Coronary artery (tissue), 2 donors: ENCODE measurements at places on chromosomes 7 and 10.
A peak's percentile ranks its signal among the peaks of the same experiment; 100 is the strongest.

GRCh38 chr10:28201410-28202400 is 101.2 kb downstream of the MPP7 start:
- DNase-seq: no peak

GRCh38 chr10:29491918-29492317 is 142.9 kb downstream of the SVIL start:
- no peak for DNase-seq

DNA sequence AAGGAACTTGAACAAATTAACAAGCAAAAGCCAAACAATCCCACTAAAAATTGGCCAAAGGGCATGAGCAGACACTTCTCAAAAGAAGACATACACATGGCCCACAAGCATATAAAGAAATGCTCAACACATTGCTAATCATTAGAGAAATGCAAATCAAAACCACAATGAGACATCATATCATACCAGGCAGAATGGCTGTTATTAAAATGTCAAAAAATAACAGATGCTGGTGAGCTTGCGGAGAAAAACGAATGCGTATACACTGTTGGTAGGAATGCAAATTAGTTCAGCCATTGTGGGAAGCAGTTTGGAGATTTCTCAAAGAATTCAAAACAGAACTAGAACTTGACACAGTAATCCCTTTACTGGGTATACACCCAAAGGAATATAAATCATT is 311.7 kb upstream of the HPS1 start:
- DNase-seq: no peak

DNA sequence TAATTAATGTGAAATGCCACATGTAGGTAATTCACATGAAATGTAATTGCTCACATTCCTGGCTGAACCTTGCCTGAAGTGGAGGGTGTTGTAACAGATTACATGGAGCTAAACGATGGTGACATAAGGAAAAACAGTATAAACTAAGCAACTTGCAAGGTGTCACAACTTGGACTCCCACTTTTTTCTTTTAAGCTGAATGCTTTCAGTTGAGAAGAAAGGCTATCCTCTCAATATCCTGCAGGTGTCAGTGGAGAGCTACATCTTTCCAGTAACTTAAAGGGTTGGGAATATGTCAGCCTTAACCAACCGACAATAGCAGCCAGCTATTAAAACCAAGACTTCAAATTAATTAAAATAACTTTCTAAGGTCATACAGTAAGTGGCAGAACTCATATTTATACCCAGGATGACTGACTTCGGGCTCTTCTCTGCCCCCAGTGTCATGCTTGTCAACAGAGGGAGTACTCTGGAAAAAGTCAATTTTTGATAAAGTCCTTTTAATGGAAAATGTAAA is 33.7 kb downstream of the NRBF2 start:
- DNase-seq: no peak

DNA sequence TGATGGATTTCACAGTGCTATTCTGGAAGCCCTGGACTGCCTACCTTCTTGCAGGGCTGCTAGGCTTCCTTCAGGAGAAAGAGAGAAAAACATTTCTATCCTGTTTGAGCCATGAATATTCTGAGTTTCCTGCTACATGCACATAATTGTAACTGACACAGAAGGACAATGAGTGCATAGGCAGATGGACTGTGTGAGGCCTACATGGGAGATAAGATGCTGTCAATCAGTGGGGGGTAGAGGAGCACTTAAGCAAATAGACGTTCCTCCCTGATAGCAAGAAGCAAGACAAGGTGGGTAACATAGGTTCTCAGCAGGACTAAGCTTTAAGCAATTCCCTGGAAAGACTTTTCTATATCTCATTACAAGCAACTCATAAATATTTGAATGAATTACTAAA is 11.6 kb downstream of the ALDH18A1 start:
- no peak for DNase-seq

- no peak for DNase-seq
These were observed 18.1 kb downstream of the CAMK2G start for GRCh38 chr10:73856261-73856660.

- no peak for DNase-seq
These were observed 1.4 kb downstream of the CUBN start for GRCh38 chr10:17128261-17128660.

- DNase-seq: no peak
These were observed 165.2 kb upstream of the PPP1R3A start for GRCh38 chr7:114084002-114084471.

DNA sequence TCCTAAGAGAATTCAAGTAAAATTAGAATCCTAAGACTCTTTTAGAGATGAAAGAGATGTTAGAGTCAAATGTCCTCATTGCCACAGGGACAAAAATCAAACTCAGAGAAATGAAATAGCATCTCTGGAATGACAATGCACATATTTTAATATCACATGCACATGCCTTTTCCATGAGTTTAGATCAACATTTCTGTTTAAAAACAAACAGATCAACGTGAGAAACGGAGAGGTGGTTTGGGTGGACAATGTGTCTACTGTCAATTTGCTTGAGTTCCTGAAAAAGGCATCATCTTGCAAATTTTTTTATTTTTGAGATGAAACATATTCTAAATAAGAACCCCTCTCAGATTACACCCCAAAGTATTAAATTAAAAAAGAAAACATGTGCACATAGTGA is 130.0 kb downstream of the CHRM2 start:
- no peak for DNase-seq

- DNase-seq: no peak
These were observed 447.0 kb downstream of the GRID1 start for GRCh38 chr10:85919491-85920021.

GRCh38 chr7:24441314-24442027 is 131.8 kb upstream of the PALS2 start:
- no peak for DNase-seq

GRCh38 chr7:128946936-128947830 is 9.5 kb downstream of the IRF5 start:
- DNase-seq: no peak

- DNase-seq: no peak
These were observed 2.2 kb downstream of the IDE start for GRCh38 chr10:92571649-92572048.

DNA sequence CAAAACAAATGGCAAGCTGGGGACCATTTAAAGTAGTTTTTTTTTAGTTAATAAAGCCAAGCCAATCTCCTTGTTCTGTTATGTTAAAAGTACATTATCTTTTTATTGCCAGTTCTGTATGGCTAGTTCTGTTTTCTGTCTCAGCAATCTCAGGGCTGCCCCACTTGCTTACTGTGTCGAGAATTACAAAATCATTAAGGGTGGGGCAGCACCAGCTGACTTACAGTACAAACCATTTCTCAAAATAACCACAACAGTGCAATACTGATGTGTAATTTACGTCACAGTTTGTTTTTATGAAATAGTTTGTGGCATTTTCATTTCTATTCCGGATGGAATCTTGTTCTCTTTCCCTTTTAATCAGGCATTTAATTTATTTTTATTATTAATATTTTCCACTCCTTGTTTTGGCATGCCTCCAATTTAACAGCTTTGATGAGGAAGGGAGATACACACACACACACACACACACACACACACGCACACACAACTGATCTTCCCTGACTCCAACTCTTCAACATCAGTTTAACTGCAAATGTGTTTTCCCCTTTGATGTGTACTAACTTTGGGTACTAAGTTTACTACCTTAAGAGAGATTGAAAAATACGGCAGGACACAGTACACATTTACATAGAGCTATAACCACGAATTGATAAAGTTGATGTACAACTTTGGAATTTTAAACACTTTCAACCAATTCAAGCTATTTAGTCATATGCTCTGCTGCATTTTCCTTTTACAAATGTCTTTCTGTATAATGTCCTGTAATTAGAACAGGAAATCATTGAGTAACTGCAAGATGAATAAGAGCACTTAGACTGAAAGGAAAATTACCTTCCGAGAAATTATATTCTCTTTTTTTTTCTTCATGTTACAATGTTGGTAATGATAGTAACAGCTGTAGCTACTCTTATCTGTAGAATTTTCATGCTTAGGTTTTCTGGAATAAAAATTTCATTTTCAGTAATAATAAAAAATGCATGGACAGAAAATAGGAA is 91.5 kb downstream of the ARID5B start:
- peak; percentile 81 for DNase-seq

DNA sequence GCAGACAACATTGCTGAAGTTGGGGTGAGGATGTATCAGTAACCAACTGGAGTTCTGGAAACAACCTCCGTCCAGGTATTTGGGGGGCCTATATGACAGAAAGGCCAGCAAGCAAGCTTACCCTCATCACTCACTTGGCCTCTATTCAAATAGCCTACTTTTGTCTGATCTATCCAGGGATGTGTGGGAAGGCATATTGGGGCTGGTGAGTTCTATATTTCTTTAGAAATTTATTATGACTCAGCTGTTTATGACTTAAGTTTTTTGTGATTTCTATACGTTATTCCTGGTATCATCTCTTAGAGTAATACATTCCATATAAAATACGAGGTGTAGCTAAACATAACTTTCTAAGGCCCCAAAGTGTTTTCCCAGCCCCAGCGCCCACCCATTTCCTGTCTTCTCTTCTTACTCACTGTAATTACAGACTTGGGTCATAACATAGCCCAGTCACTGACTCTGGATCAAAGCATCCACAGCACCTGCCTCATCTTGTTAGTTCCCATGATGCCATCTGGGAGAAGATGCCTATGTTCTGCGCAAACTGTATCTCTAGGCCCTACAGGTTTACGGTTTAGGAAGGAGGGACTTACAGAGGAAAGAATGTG is 18.1 kb downstream of the GARS1 start:
- no peak for DNase-seq

- no peak for DNase-seq
These were observed 78.2 kb downstream of the MGMT start for GRCh38 chr10:129545261-129545660.

GRCh38 chr7:127682140-127682539 is 30.1 kb downstream of the SND1 start:
- DNase-seq: no peak

GRCh38 chr10:129030996-129031843 is 435.8 kb upstream of the MGMT start:
- no peak for DNase-seq

DNA sequence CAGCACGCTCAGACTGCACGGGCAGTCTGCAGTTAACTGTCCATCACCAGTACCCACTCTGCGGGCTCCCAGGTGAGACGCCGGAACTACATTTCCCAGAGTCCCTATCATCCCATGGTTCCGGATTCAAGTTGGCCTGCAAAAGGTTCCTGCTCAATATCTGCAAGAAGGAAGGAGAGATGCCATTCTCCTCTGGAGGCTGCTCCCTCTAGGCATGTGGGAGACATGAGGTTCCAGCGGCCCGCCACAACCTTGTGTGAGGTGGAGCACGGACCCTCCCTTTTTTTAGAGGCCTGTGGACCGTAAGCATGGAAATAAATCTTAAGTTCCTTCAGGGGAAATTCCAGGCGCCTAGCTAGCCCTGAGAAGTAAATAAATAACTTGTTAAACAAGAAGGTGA is 29.7 kb downstream of the NUP42 start:
- DNase-seq: no peak

GRCh38 chr10:43027331-43027955 is 49.4 kb upstream of the RET start:
- no peak for DNase-seq

DNA sequence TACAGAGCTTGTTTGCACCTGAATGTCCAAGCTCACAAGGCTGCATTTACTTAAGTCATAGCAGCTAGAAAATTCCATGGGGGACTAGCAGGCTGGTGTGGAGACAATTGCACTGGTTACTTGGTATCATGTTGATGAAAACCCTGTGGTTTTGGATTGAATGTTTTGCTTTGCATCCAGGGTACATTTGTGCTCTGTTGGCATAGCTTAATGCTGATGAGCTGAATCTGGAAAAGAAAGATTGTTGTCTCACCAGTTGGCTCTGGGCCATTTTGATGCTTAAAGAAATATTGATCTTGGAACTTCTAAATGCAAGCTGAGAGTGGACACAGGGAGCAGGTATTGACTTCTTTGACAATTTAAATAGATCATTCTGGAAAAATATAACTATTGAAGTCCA is 122.5 kb upstream of the MBL2 start:
- DNase-seq: no peak

- DNase-seq: no peak
These were observed 43.1 kb upstream of the SNX13 start for GRCh38 chr7:17983221-17984062.

- no peak for DNase-seq
These were observed 997 bp upstream of the LDB1 start for GRCh38 chr10:102120991-102121738.

GRCh38 chr7:134459981-134460380 is 1.1 kb upstream of the AKR1B1 start:
- no peak for DNase-seq

DNA sequence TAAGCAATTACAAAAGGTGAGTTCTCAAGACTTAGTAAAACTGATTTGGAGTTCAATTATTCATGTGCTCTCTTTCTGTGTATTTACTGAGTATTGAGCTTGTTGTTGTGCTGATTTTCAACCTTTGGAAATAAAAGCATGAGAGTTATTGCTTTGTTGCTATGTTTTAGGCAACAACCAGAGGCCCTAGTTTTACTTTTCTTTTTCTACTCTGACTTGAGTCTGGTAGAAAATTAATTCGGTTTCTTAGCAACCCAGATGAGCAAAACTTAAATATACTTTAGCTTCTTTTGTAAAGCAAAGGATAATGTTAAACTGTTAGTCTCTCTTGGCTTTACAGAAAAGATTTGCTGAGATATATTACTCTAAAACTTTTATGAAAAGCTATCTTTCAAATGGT is 66.4 kb upstream of the SCIN start:
- no peak for DNase-seq

DNA sequence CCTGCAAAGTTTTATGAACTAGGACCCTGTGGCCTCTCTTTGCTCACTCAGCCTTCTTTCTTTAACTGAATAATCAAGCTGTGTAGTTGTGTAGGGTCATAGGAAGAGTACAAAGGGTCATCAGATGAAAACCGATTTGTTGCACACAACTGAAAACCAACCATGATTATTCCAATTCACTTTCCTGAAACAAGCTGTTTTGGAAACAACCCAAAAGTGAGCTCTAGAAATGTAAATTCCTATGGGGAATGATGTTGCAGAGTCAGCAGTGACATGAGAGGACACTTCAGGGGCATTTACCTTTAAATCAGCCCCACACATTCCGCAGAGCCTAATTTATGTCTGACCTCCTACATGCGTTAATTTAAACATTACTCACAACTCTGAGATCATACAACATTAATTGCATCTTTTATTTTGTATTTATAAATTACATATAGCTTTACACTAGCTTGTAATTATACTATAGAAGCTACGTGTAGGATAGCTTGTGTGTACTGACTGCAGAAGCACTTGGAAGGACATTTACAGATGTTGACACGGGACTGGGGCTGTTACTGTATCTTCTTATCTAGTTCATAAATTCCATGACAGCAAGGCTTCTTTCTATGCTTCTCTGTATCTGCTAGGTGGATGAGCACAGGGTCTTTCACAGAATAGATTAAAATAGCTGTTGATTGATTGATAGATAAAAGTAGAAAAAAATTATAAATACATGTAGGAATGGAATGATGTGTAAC is 139.9 kb upstream of the AKR1E2 start:
- DNase-seq: no peak

DNA sequence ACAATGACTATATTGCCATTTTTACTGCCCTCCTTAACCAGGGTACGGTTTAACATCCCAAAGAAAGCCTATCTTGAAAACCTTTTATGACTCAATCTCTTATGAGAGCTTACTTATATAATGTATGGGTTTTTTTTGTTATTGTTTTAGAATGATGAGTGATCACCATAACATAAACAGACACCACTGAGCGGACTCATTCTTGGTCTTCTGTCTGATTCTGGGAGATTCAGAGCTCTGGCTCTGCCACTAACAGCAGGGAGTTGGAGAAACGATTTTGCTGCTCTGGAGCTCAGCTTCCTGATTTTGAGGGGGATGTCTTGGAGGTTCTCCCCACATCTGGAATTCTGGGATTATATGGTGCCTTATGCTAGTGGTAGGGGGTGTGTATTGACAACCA is 244.1 kb downstream of the FRMD4A start:
- DNase-seq: no peak
